ENCODE measurements at places on chromosomes 5 and 9.

DNA sequence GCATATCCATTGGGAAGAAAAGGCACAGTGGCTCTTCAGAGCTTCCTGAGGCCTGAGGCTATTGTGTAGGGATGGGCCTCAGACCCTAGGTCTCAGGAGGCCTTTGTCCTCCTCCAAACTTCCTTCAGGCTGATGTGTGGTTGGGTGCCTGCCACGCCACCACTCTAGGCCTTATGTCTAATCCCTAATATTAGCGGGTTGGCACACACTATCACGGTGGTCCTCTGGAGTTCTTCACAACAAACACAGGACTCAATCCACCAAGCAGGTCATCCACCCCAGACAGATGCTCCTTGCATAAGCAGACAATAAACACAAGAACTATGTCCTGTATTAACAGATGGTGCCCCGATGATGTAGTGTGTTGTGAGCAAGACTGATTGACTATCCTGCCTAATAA lies 31.0 kb upstream of the FSTL4 start:
- DNase-seq = no peak

- no peak for DNase-seq
These were observed 1.6 kb upstream of the PRDM6 start for GRCh38 chr5:123087173-123088030.

GRCh38 chr5:2000591-2000990 lies 117.9 kb upstream of the IRX4 start:
- no peak for DNase-seq

- no peak for DNase-seq
These were observed 29.2 kb downstream of the SUSD1 start for GRCh38 chr9:112145886-112146285.

Measured in fibroblast of skin of left quadriceps (primary cell).